Activated CD4-positive, alpha-beta memory T cell treated with anti-CD3 and anti-CD28 coated beads, Interleukin-2, amount 10 ng/mL, durations not matched to agents 7 days and 5 days (primary cell): ENCODE measurements at places on chromosomes 13 and 19. TPM values are rescaled to one million over a fixed set of nuclear protein-coding genes. Genes with fewer than 3 reads are reported as not detected.

Gene SLC7A9
- total RNA-seq = 0.30 TPM

Gene GPR42
- total RNA-seq = 0.13 TPM

Gene METTL21C
- total RNA-seq = not detected

Gene LILRB4
- not detected for total RNA-seq

Gene GRK1
- not detected for total RNA-seq

- no peak for DNase-seq
These were observed 2.6 kb downstream of the ZSCAN4 start for GRCh38 chr19:57671124-57671895.

GRCh38 chr19:42497492-42498168 is 30.7 kb downstream of the CEACAM1 start:
- DNase-seq = no peak

DNA sequence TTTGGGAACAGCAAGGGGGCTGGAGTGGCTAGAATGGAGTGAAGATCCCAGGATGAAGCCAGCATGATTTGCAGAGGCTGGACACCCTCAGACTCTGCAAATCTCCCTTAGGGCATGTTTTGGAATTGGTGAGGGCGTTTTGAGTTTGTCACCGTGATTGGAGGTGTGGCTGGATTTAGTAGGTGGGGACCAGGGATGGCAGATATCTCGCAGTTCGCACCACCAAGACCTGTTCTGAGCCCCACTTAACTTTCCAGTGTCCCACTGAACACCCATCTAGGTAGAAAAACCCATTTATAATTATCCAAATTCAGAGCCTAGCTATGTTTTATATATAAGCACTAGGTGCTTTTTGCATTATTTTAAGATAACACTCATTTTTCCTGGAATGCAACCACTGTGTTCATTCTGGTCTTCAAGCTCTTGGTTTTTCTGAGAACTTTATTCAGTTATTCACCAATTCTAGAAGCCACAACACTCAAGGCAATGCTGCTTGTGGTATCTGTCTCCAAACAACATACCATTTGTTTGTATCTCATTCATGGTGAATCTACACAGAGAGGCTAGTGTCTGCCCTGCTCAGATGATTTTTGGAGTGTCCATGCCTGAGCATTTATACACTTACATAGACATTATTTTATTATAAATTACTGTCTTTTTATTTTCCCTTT is 3.0 kb upstream of the NANOS2 start:
- DNase-seq = peak; percentile 36

DNA sequence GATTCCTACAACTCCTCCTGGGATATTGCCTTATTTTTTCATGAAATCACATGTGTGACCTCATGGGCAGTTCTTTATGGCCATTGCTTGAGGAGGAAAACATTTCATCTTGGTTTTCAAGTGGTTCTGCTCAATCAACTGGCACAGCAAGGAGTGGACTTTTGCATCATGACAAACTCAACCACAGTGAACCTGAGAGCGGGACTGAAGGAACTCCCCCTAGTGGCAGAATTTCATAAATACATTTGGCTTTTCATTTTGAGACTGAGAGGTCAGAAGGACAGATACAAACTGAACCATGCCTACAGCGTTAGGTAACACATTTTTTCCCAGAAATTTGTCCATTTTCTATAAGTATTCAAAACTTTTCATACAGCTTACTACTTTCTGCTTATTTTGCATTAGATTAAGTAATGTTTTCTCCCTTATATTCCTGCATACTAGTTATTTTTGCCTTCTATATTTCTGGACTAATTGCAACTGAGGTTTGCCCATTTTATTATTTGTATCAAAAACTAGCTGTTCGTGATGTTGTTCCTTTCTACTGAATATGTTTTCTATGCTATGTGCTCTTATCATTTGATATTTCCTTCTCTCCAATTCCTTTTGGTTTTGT is 13.4 kb upstream of the SIGLEC12 start:
- no peak for DNase-seq

- no peak for DNase-seq
These were observed 6.5 kb downstream of the ZSCAN5B start for GRCh38 chr19:56191115-56191514.

GRCh38 chr19:19402656-19403372 is 2.7 kb upstream of the GATAD2A start:
- no peak for DNase-seq

- DNase-seq = no peak
These were observed 182.9 kb upstream of the RXFP2 start for GRCh38 chr13:31556376-31556775.

DNA sequence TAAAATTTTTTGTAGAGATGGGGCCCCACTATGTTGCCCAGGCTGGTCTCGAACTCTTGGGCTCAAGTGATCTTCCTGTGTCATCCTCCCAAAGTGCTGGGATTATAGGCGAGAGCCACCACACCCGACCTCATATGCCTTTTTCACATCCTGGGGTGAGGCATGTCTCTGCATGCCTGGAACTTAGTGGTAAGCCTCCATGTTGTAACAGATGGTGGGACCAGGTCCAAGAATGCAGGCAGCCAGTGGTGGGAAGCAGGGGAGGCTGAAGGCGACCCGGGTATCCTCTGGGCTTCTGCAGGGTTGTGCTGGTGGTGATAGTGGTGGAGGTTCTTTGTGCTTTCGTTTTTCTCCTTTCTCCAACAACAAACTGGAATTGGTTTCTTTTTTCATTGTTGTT is 30.1 kb upstream of the CCDC124 start:
- no peak for DNase-seq

- DNase-seq = no peak
These were observed 4.2 kb downstream of the ZNF101 start for GRCh38 chr19:19672816-19673215.

GRCh38 chr13:30409886-30410704 is 12.2 kb upstream of the UBE2L5 start:
- DNase-seq = no peak

DNA sequence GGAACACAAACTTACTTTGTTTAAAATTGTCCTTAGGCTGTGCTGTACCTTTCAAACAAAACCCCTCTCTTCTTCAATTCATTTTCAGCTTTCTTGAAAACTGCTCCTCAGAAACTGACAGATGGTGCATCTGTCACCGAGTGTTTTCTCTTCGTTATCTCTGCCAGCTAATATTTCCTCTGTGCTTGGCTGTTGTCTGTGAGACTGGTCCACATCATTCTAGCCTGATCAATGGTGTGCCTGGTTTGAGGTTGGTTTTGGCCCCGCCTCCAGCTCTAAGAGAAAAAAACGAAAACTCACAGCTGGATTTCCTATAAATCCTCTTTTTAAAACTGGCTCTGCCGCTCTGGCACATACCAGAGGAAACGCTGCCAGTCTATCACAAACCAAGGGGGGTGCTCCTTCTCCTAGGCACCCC is 79.7 kb downstream of the STARD13 start:
- DNase-seq = no peak

DNA sequence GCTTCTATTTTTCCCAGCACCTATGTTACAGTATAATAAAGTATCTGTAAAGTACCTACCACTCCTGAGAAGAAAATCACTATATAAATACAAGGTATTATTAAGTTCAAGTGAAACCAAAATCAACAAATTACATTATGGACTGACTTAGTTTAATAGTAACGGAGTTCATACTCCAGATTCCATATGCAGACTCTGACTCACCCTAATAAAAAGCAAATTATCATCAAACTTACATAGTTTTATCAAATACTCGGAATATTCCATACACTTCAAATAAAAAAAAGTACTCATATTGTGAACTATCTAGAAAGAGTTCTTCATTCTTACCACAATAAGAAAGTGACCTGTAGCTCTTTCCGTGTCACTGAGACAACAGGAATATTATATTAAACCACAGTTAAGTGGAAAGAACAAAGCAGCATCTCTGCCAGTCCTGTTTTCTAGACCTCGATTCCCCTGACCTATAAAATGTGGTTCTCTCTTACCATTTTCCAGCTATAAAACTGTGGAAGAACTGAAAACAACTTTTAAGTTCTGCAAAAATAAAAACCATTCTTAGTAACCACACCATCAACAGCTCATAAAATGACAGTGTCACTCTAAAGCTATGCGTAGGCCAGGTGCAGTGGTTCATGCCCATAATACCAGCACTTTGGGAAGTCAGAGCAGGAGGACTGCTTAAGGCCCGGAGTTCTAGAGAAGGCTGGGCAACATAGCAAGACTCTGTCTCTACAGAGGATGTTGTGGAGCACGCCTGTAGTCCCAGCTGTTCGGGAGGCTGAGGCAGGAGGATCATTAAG is 42.6 kb downstream of the USP12 start:
- DNase-seq = no peak

DNA sequence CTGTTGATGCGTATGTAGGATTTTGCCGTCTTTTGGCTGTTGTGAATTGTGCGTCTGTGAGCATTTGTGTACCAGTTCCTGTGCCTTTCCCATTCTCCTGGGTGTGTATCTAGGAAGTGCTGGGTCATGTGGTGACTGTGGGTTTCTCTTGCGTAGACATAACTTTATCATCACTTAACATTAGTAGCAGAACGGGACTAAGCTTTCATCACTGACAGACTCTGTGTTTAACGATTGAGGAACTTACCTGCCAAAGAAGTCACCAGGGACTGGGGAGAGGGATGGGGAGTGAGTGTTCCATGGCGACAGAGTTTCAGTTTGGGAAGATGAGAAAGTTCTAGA is 15.0 kb downstream of the FZR1 start:
- no peak for DNase-seq

DNA sequence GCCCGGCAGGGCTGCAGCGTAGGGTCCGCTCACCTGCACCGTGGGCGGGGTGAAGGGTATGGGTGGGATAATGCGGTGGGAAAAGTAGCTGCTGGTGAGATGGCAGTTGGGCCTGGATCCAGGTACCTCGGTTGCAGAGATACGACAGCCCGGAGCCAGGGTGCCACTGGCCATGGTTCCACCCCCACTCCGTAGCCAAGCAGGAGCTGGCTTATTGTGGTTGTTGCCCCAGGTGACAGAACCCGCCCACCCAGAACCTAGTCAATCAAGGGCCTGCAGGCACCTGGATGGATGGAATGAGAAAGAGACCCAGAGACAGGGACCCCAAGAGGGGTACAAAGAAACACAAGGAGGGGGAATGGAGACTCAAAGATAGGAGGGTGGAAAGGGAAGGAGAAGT is 3.5 kb upstream of the LHB start:
- DNase-seq = no peak

DNA sequence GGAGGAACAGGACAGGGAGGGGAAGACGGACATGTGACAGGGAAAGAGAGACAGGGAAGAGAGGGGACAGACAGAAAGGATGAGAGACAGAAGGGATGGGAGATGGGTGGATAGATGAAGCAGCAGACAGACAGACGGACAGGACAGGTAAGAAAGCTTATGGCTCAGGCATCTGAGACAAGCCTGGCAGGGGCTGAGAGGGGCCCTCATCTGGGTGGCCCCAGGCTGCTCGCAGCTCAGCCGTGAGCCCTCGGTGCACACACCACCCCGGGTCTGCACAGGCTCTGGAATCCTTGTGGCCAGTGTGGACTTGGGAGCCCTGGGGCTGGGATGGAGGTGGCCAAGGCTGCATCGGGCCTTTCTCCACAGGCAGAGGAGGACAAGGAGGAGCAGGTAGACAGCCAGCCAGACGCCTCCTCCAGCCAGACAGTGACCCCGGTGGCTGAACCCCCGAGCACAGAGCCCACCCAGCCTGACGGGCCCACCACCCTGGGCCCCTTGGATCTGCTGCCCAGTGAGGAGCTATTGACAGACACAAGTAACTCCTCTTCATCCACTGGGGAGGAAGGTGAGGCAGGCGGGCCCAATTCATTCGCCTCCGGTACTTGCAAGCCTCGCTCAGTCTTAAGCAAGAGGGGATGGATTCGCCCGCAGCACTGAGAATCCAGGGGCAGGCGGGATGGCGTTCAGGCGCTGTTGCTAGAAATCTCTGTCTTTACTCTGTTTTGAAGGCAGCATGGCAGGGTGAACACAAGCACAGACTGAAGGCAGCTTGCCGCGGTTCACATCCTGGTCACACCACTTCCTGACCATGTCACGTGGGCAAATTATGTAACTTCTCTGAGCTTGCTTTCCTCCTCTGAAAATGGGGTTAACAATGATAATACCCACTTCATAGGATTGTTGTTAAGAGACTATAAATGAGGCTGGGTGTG is 14.0 kb downstream of the GRAMD1A start:
- DNase-seq = peak; percentile 78

GRCh38 chr13:78595495-78596398 is 7.6 kb downstream of the POU4F1 start:
- peak; percentile 16 for DNase-seq

- no peak for DNase-seq
These were observed 11.3 kb downstream of the POSTN start for GRCh38 chr13:37587236-37587635.

- no peak for DNase-seq
These were observed 4.6 kb downstream of the SPRY2 start for GRCh38 chr13:80336370-80336769.

DNA sequence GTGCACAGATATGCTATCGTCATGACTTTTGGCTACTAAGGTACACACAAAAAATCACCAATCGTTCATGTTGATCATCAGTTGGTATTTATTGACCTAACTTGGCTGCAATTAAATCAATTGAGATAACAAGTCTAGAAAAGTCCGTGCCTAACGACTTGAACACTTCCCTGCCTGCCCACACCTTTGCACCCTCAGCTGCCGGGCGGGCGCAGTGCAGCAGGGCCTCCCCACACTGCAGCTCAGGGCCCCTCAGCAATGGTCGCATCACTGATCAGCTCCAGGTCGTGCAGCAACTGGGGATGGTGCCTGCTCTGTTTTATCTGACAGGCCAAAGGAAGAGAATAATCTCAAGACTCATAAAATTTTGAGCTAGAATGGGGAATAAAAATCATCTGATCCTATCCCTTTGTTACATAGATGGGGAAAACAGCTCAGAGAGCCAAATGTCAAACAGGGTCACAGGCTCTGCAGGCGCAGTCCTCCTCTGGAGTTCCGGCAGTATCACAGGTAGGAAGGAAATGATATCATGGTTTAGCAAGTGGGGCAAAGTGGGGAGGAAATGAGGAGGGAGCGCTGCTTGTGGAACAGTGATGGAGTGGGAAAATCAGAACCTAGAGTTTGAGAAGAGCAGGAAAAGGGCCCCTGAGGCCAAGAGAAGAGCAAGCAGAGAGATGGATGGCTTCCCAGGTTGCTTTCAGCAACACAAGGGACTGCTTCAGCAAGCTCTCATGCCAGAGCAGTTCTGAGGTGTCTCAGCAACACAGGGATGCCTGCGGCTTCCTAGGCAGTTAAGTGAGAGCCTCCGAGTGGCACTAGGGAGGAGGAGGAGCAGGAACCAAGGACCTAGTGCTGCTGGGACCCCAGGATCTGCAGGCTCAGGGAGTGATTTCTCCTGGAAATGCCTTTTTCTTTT is 57.5 kb downstream of the SLC7A1 start:
- DNase-seq = no peak

GRCh38 chr19:15227261-15227660 is 5.0 kb downstream of the EPHX3 start:
- DNase-seq = no peak

DNA sequence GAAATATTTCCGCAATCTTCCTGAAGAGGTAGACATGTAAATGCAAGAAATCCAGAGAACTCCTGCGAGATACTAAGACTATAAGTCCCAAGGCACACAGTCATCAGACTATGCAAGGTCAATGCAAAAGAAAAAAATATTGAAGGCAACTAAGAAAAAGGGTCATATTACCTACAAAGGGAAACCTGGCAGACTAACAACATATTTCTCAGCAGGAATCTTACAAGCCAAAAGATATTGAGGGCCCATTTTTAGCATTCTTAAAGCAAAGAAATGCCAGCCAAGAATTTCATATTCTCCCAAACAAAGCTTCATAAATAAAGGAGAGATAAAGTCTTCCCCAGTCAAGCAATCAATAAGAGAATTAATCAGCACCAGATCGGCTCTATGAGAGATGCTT is 298.5 kb upstream of the ATXN8OS start:
- no peak for DNase-seq
